ENCODE measurements at places on chromosomes 7 and 10.

DNA sequence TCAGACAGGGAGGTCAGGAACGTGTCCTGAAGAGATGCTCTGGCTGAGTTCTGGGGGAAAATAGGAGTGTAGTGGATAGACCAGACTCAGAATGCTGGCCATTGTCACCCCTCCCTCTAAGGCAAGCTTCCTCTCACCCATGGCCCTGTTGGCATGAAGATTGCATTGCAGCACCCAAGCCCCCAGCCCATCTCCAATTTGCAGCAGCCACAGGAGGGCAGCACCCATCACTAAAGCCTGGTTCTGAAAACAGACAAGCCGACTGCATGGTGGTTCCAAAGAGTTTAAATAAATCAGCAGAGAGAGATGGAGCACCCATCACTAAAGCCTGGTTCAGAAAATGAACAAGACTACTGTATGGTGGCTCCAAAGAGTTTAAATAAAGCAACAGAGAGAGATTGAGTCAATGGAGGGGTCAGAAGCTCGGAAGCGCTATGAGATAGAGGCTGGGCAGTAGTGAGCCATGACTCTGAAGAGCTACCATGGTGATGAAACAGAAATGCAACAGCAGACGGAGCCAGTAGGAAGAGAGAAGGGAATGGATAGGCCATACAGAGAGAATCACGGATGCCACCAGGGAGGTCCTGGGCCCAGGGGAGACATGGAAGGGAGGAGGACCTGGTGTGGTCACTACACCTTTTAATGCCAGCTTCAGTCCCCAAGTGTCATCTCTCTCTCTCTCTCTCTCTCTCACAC lies 237.9 kb upstream of the MYO3A start:
- no peak for DNase-seq

GRCh38 chr7:28629216-28629842 lies 217.0 kb downstream of the CREB5 start:
- no peak for DNase-seq

GRCh38 chr7:83452256-83452655 lies 196.7 kb downstream of the SEMA3E start:
- DNase-seq, result no peak

GRCh38 chr10:107480781-107481180 lies 316.3 kb upstream of the SORCS1 start:
- DNase-seq, result no peak

- DNase-seq, result no peak
These were observed 760 bp downstream of the THNSL1 start for GRCh38 chr10:25017154-25017590.

- no peak for DNase-seq
These were observed 38.1 kb downstream of the FOXK1 start for GRCh38 chr7:4720225-4720624.

- DNase-seq, result no peak
These were observed 82.1 kb downstream of the CAMK1D start for GRCh38 chr10:12431151-12432101.

DNA sequence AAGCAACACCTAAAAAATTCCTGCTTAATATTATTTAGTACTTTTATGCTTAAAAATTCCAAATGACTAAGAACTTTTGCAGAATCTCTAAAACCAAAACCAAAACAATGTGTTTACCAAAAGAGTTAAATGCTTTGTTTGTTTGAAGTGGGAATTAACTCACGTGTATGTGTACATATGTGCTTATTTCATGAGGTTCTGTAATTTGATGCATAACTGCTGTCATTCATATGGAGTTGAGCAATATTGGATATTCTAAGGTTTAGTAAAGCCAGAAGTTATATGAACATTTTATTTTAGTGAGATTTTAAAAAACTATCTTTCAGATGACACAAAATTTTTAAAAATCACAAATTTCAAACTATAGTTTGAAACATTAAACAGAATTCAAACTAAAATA lies 157.1 kb downstream of the PIP4K2A start:
- no peak for DNase-seq

- no peak for DNase-seq
These were observed 617.4 kb downstream of the CCSER2 start for GRCh38 chr10:84945791-84946190.

- no peak for DNase-seq
These were observed 77.3 kb downstream of the PARD3 start for GRCh38 chr10:34737772-34738169.

- DNase-seq, result no peak
These were observed 27.0 kb upstream of the AKR1B10 start for GRCh38 chr7:134500406-134500805.

- no peak for DNase-seq
These were observed 84.0 kb upstream of the BTBD16 start for GRCh38 chr10:122186816-122187810.

DNA sequence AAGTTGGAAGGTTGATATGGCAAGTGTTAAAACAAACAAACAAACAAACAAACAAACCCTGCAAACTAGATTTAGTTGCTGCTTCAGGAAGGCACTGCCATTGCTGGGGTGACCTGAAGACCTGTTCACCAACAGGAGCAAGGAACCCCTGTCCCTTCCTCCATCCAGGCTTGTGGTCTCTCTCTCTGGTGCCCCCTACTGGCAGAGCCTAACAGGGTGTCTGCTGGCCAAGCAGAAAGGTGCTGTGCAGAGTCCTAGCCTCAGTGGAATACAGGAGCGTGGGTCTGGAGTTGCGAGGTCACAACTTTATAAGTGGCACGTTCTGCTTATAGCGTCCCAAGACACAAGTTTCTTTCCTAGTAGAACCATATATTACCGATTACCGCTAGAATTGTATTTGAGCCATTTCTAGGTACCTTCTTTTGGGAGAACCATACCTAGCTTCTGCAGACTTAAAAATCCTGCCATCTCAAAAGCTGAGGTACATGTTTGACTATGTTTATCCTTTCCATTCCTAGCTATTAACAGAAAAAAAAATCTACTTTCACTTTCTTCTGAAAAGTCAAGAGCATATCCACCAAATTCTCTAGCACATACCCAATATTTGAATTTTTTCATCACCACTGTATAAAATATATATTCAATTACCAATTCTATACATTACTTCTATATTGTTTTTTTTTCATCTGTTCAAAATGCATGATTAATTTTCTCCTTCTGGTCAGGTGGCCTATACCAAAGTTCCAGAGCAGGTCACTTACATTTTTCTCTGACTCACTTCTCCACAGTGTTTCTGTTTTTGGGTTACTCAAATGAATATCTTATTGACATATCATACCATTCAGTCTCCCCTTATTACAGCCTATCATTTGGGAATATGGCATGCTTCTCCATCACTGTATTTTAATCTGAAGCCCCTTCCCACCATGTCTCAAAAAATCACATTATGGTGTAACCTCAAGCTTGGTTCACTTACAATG lies 29.1 kb upstream of the CALD1 start:
- peak; percentile 65 for DNase-seq

GRCh38 chr10:102613286-102613685 lies 31.0 kb upstream of the TRIM8 start:
- no peak for DNase-seq

DNA sequence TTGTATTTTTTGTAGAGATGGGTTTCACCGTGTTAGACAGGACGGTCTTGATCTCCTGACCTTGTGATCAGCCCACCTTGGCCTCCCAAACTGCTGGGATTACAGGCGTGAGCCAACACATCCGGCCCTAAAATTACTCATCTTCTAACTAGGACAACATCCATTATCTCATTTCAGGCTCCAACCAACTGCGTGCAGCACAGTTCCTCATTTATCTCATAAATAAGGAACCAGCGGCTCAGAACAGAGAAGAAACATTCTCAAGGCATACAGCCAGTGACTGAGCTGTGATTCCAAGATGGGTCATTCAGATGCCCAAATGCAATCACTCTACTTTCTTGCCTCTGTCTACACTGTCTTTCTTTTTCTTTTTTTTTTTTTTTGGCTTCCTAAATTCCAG lies 356.1 kb downstream of the ELMO1 start:
- DNase-seq, result no peak

- no peak for DNase-seq
These were observed 755.4 kb downstream of the KCNMA1 start for GRCh38 chr10:76882245-76882644.
